ENCODE measurements at places on chromosomes 2 and 18.

GRCh38 chr18:58447402-58448095 lies 181.3 kb downstream of the ALPK2 start:
- no peak for DNase-seq

- no peak for DNase-seq
Measured at GRCh38 chr2:223688094-223688835, 86.1 kb upstream of the SCG2 start.

- DNase-seq, result no peak
Measured at GRCh38 chr2:150012986-150013385, 425.4 kb upstream of the MMADHC start.

- DNase-seq, result no peak
Measured at GRCh38 chr2:72719416-72719815, 106.4 kb downstream of the EXOC6B start.

DNA sequence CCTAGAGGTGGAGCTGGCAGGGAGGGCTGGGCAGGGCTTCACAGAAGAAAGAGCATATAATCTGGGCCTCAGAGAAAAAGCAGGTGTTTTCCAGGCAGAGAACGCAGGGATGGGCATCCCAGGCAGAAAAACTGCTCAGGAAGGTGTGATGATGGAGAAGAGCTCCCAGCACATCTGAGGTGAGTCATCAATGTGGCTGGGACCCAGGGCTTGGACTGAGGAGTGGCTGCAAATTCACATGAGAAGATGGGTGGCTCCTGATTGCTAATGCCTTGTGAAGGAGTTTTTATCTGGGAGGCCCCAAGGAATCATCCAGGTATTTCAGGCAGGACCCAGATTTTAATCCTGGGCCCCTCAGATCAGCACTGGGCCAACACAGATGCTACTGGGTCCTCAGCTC lies 10.2 kb downstream of the IL1F10 start:
- DNase-seq, result no peak

Measured in GOT3 (cell line).